ENCODE measurements at places on chromosomes 3 and 15.

DNA sequence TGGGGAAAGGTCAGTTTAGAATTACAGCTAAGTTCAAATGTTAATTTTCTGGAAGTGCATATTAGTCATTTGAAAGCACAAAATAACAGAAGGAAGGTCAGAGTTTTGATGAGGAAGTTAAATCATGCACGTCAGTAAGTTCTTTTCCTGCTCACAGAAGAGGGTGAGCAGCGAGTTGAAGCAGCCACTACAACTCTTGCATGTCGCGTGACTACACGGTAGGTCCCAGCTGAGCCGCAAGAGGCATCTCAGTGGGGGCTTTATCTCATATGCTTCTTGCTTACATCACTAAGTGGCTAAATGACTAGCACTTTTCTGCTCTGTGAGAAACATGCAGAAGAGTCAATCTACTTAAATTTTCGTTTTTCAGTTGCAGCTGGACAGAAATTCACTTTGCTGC is 21.3 kb upstream of the SEC62 start:
- no peak for DNase-seq

GRCh38 chr3:140434261-140434905 is 243.5 kb upstream of the TRIM42 start:
- no peak for DNase-seq

DNA sequence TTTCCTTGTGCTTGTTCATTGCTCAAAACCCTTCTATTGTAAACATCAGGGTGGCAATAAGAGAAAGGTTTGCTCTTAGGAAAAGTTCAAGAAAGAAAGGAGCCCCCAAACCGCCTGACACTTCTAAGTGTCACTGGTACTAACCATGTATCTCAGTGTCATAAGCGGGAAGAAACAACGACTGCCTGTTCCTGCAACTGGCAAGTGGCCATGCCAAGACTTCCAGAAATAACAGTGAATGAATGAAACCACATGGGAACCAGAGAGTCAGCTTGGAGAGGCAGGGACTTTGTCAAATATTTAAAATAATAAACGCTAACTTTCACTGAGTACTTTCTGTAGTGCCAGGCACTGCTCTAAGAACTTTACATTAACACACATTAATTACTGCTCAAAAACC is 1.1 kb downstream of the PLSCR2 start:
- no peak for DNase-seq

GRCh38 chr3:65641777-65642176 is 396.9 kb downstream of the MAGI1 start:
- no peak for DNase-seq

DNA sequence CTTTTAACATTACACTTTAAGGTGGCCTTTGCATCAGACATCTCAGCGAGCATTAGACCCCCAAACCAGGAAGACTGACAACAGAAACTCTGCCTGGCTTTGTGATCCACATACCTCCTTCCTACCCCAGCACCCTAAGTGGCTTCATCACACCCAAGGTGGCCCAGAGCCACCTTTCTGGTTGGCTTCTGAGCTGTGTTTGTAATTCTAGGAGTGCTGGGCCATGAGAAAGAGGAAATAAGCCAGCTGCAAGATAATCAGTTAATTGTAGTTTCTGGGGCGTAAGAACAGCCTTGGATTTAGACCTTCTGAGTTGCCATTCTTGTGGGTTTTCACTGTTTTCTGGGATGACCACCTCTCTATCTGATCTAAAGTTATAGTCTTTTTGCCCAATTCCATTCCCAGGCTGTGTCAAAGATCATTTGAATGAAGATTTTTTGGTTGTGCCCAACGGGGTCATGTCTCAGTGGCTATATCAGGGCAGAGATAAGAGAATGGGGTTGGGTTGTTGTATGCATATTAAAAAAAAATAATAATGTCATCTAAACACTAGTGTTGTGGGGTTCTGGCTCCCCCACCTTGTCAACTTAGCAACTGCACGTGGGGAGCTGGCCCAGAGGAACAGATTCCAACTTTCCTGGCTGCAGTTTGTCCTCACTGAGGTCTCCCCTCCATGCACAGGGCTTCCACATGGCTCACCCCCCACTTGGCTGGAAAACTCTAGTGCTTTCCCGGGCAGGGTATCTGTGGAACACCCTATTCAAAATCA is 234.8 kb upstream of the WNT5A start:
- no peak for DNase-seq

- DNase-seq, result no peak
Measured at GRCh38 chr15:101179341-101180153, 72.3 kb downstream of the CHSY1 start.

- DNase-seq, result no peak
Measured at GRCh38 chr15:89305395-89305794, 29.2 kb downstream of the POLG start.
